ENCODE measurements at places on chromosomes 16 and 17.

DNA sequence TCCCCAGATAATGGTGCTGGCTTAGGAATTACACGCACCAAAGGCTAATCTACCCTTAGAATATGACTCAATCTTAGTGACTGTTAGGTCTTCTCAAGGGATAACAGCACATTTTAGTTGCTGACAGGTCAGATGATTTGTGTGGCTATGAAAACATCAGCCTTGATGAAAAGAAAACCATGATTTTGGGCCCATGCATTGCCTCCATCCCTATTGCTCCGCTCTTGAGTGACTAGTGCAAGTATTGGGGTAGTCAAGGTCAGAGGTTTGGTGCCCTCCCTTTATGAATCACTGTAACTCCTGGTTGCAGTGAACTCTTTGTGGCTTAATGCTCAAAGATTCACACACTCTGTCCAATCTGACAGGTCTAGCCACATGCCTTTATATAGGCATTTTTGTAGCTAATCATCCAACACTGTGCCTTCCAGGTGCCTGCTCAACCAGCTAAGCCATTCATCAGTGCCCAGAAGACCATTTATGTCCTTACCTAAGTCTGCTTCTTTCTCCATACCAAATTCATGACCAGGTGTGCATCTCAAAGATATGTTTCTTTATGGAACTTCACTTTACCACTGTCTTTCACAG lies 251.6 kb downstream of the KCNJ2 start:
- no peak for DNase-seq

GRCh38 chr17:63645775-63646487 lies 23.7 kb downstream of the MAP3K3 start:
- no peak for DNase-seq

DNA sequence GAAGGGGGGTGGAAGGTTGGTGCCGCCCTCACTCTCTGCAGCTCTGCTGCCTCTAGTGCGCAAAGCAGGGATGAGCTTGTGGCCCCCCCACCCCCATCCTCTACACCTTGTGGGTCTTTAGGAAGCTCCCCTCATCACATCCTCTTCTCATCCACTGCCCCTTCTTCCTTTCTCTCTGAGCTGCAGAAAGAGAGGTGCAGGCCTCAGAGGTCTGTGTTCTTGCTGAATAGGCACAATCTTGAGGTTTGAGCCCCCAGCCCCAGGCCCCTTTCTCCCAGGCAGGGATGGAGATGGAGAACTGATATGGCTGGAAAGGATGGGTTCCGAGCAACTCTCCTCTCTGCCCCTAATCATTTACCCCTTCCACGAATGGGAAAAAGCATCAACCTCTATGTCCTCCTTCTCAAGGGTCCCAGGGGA lies 2.6 kb downstream of the CACNA1G start:
- no peak for DNase-seq

DNA sequence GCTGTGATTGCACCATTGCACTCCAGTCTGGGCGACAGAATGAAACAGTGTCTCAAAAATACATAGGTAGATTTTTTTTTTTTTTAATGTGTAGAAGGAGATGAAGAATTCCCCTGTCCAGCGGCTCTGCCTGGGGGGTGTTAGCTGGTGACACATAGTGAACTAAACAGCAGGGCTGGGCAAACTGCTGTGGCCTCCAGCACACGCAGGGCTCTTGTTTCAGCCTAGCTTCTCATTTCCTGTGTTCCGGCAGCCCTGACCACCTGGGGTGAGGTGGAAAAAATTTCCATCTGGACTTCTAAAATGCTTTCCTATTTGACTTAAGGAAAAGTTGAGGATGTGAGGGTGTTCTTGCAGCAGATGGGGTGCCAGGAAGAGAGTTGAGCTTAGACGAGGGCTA lies 33.3 kb upstream of the RGS9 start:
- no peak for DNase-seq

GRCh38 chr16:11913425-11914079 lies 2.2 kb downstream of the GSPT1 start:
- peak; percentile 37 for DNase-seq

GRCh38 chr17:60641810-60642220 lies 35.8 kb upstream of the BCAS3 start:
- DNase-seq: peak; percentile 84

DNA sequence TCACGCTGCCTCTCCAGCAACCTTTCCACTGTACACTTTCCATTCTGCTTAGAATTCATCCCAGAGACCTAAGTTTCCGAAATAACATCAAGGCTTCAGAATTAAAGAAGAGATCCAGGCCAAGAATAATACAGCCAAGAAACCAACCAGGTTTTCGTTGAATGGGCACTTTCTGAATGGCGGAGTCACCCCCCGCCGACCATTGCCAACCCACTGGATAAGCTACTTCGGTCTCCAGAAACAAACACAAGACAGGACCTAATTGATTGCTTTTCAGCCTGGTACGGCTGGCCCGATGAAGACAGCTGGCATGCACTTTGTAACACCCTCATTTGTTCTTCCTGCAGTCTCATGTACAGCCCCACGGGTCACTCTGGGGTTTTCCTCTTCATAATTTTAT lies 308.1 kb upstream of the ZFHX3 start:
- no peak for DNase-seq

- no peak for DNase-seq
These were observed 517.2 kb downstream of the RBFOX1 start for GRCh38 chr16:7849841-7850240.

DNA sequence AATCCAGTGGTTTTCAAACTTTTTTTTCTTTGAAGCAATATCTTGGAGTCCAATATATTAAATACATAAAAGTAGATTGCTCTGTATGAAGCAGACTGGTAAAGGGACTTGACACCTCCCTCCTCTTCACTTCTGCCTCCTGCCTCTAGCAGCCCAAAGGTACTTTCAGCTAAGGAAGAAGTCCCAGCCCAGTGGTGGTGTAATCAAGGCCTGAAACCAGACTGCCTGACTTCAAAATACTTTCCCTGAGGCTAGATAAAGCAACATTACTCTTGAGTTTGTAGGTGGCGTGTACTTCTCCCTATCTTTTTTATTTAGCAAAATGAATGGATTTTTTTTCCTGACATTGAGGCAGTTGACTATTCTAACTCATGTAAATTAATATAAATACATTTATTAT lies 122.4 kb upstream of the TMEM97 start:
- DNase-seq: peak; percentile 44

GRCh38 chr16:87086575-87086974 lies 230.6 kb downstream of the C16orf95 start:
- no peak for DNase-seq

GRCh38 chr16:63618896-63619485 lies 1502.9 kb downstream of the CDH11 start:
- no peak for DNase-seq

DNA sequence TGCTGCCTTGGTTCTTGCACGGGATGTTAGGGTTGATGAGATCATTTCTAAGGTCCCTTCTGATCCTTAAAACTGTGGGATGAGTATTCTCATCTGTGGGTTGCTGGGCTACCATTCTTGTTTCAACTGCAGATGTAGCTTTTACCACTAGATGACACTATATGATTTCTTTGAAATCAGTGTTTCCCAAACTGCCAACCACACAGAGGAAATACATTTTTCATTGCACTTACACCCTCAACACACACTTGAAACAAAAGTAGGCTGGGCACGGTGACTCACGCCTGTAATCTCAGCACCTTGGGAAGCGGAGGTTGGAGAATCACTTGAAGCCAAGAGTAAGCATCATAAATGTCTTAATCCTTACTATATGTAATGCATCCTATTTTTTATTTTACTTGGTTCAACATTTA lies 15.3 kb downstream of the LCMT1 start:
- peak; percentile 74 for DNase-seq

DNA sequence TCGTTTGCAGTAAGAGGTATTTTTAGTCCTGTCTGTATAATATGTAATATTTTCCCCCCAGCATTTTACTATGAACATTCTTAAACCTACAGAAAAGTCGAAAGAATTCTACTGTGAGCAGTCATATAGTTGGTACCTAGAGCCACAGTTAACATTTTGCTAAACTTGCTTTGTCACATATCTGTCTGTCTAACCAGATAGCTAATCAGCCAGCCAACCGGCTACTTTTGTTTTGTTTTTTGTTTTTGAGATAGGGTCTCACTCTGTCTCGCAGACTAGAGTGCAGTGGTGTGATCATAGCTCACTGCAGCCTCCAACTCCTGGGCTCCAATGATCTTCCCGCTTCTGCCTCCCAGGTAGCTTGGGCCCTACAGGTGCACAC lies 73.3 kb downstream of the ABCC1 start:
- no peak for DNase-seq

GRCh38 chr16:24541233-24541933 lies 2.0 kb downstream of the RBBP6 start:
- DNase-seq: no peak

DNA sequence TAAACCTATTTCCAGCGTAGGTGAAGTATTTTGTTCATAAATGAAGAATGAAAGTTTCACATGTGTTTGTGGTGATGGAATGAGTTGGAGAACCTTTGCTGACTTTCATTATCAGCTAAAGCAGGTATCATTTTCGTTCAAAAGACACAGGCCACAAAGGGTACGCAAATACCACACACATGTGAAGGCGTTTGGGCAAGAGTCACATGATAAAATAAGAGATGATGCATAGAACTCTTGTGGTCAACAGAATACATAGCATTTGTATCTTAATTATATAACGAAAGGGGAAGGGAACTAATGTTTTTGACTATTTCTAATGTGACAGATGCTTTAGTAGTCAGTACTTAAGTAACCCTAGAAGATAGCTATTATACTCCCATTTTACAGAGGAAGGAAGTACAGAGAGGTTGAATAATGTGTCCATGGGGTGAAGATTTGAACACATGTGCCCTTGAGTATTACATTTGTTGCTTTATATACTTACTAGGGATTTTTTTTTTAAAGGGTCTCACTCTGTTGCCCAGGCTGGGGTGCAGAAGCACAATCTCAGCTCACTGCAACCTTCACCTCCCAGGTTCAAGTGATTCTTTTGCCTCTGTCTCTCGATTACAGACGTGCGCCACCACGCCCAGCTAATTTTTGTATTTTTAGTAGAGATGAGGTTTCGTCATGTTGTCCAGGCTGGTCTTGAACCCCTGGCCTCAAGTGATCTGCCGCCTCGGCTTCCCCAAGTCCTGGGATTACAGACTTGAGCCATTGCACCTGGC lies 4.8 kb downstream of the RPA1 start:
- DNase-seq: peak; percentile 79

GRCh38 chr17:39132192-39132610 lies 19.2 kb downstream of the PLXDC1 start:
- DNase-seq: no peak

DNA sequence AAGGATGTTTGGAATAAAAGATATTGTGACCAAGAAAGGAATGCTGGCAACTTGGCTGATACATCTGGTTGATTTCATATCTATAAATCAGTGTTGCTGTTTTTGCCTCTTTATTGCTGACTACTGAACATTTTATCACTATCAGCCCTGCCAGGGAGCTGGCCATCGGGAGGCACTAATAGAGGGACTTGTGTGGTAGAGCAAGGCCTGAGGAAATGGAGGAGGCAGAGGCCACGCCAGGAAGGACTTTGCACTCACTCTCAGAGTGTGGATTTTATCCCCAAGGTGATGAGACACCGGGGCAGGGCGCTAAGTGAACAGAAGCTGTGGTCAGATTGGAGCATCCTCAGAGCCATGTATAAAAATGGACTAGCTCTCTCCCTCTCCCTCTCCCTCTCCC lies 9.3 kb upstream of the CYB561 start:
- DNase-seq: no peak

- DNase-seq: no peak
These were observed 501.9 kb downstream of the SHISA9 start for GRCh38 chr16:13403326-13403725.

GRCh38 chr17:10063730-10064241 lies 134.6 kb downstream of the GAS7 start:
- DNase-seq: peak; percentile 98

DNA sequence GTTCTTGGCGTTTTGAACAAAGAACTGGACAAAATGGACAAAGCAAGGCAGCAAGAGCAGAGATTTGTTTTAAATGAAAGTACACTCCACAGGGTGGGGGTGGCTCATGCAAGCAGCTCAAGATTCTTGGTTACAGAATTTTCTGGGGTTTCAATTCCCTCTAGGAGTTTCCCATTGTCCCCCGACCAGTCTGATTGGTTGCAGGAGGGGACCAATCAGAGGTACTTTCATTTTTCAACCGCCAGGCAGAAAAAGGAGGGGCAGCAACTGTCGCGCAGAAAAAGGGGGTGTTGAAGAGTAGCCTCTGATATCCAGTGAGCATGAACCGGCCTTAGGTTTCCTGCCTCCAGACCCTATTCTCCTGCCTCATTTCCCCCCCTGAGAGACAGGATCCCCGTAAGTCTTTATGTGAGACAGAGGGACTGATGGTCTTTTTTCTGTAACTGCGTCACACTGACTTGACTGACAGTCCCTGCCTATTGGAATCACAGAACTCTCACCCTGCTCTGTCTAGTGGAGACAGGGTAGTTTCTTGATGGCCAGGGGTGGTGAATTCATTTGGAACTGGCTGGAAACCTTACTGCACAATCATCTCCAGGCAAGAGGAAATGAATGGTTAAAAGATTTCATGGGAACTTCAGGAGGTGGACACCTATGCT lies 59.4 kb upstream of the ALOX12 start:
- DNase-seq: peak; percentile 64

GRCh38 chr17:34816848-34817247 lies 144.4 kb downstream of the CCT6B start:
- no peak for DNase-seq

DNA sequence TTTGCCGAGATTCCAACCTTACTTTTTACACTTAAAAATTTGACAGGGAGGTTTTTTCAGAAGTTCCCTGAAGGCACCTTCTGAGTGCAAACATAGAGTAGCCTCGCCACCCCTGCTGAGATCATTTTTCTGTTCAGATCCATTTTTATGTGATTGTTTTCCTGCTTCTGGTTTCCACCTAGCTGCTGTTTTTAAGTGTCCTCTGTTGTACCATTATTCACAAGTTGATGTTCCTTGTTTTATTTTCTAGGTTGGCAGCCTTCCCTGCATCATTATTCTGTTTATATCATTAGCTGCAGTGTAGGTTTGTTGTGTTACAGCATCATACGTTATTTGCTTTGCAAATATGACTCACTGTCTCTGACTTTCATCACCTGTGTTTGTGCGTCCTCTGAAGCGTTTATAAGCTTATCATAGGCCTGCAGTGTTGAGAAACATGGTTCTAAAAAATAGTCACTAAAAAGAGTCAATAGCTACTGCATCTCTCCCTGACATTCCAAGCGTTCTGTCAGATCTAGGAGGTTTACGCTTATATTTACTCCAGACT lies 116.9 kb upstream of the CLEC3A start:
- DNase-seq: no peak

GRCh38 chr17:29561554-29562517 lies 5.0 kb downstream of the ABHD15 start:
- peak; percentile 65 for DNase-seq

- no peak for DNase-seq
These were observed 28.9 kb downstream of the ZNRF1 start for GRCh38 chr16:75027520-75028300.

DNA sequence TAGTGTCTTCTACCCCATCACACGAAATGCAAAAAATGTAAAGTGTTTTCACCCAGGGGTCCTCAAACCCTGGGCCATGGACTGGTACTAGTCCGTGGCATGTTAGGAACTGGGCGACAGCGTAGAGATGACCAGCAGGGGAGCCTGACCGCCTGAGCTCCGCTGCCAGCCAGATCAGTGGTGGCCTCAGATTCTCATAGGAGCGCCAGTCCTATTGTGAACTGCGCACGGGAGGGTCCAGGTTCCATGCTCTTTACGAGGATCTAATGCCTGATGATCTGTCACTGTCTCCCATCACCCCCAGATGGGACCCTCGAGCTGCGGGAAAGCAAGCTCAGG lies 4.5 kb downstream of the SCARF1 start:
- DNase-seq: no peak
